Thyroid gland (tissue), 4 donors: ENCODE measurements at places on chromosomes 1 and 21.

GRCh38 chr21:29217818-29218291 is 80.9 kb upstream of the BACH1 start:
- no peak for DNase-seq

GRCh38 chr21:40421121-40421520 is 425.8 kb downstream of the DSCAM start:
- DNase-seq: no peak

- peak; percentile 11 for DNase-seq
These were observed 642 bp upstream of the ST3GAL3 start for GRCh38 chr1:43706598-43707189.

DNA sequence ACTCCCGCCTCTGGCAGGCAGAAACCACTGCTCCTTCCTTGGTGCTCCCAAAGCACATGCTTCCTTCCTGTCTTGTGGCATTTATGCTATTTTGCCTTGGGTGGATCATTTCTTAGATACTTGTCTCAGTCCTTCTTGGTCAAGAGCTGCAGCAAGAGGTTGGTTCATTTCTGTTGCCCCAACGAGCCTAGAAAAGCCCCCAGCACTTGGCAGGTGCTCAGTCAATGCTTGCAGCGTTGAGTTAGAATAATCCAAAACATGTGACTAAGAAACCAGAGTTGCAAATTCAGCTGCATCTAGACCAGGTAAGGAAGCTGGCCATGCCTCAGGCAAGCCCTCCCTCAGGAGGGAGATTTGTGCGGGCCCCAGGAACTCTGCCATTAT is 42.4 kb upstream of the TENT5C start:
- no peak for DNase-seq

DNA sequence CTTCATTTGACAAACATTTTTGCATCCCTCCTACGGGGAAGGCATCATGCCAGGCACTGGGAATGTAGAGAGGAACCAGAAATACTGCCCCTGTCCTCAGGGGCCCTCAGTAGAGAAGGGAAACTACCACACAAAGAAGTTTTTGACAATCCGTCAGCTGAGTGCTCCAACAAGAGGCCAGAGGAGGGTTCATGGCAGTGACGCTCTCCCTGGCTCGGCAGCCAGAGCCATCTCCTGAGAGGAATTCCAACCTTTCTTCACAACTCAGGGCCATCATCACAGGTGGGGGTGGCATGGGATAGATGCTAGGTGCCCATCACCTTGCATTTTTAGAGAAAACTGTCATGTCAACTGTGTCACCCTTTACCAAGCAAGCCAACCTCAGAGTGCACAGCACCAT is 154.1 kb downstream of the HIVEP3 start:
- peak; percentile 30 for DNase-seq

- no peak for DNase-seq
These were observed 231.7 kb upstream of the B3GALT2 start for GRCh38 chr1:193417945-193418744.

DNA sequence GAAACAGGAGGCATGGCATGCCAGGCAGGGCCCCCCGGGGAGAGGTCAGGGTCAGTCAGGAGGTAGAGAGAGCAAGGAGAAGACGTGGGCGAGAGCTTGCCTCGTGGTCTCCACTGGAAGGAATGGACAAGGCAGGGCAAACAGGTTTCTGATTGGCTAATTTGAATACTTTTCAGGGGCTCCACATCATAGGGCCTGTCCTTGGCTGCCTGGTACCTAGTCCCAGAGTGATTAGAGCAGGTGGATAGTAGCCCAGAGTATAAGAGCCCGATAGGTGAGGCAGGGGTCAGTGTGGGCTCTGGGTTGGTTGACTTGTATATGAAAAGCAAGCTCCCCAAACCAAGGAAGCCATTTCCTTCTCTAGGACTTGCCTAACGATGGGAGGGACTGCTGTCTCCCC is 178.6 kb downstream of the ZP4 start:
- DNase-seq: no peak

GRCh38 chr21:31145274-31145673 is 107.0 kb upstream of the KRTAP19-8 start:
- no peak for DNase-seq

GRCh38 chr21:42570841-42571387 is 57.3 kb downstream of the SLC37A1 start:
- DNase-seq: no peak

DNA sequence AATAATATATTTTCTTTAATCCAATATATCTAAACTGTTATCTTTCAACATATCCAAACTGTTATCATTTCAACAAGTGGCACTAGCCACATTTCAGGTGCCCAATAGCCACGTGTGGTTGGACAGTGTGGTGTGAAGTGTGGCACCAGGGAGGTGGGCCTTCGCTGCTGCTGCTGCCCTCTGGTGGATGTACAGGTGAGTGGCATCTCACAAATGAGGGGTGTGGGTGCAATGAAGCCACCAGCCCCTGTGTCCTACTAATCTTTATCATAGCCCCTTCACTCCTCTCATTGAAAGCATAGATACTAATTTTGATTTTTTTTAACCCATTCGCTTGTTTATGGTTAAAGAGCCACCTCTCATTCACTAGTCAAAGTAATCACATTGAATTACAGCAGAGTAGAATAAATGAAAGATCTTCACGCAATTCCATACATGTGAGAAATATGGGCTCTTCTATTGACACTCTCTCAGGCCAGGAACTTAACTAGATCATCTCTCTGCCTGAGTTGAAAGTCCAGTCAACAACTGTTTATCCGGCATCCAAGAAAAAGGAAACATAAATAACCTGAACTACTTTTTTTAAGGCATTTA is 499.2 kb downstream of the OMA1 start:
- DNase-seq: peak; percentile 27

GRCh38 chr1:20603504-20604464 is 14.9 kb downstream of the CDA start:
- DNase-seq: no peak

GRCh38 chr1:54537611-54538010 is 10.4 kb upstream of the ACOT11 start:
- no peak for DNase-seq

GRCh38 chr1:229907884-229908638 is 159.0 kb upstream of the GALNT2 start:
- no peak for DNase-seq

GRCh38 chr1:224080115-224080774 is 33.7 kb upstream of the FBXO28 start:
- no peak for DNase-seq

DNA sequence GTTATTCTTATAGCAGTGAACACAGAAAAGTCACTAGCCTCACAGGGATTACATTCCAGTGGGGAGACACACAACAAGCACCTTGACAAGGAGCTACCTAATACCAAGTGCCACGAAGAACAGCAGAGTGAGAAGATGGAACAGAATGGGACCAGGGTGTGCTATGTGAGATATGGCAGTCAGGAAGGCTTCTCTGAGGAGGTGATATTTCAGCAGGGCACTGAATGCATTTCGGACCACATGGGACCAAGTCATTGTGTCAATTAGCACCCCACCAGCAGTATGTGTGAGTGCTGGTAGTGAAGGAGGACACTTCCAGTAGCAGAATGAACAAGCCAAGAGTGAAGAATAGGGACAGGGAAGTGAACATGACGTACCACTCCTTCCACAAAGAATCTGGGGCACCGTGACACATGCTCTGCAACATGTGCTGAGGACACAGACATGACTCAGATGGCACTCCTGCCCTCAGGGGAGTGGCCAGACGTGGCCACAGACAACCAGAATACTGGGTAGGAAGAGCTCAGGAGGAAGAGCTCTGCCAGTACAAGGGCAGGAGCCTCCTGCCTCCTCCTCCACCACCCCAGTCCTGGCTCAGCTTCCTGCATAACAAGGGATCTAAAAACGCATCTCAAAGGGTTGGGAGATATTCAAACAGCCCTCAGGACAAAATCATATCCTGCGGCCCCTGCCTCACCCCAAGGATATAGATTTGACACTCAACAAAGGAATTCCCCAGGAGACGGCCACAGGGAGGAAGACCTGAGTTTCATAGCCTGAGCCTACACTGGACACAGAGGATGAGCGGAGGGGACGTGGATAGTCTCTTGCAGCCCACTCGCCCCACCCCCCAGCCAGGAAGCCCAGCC is 102.5 kb downstream of the TRABD2B start:
- DNase-seq: no peak

DNA sequence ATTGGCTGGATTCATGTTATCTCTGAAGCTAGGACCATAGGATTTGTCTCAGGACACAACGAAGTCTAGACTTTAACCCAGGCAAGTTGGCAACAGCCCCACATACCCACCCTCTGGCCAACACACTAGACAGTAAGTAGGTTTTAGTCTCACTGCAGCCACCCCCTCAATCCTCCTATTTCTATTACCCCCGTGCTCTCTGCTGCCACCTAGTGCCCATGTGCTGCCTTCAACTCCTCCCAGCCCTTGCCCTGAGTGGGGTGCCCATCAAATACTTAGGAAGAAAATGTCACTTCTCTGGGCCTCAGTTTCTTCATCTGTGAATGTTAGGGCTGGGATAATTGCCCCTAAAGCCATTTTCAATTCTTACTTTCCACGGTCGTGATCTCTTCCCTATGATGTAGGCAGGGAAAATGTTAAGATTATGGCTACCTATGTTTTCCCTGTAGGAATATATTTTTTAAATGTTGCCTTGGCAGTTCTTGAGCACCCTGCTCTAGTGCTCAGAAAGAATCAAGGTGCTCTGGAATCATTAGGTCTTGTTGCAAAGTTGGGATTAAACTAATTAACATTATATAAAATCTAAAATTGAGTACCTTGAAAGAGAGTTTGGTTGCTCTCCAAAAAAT is 213.0 kb downstream of the LMX1A start:
- no peak for DNase-seq

DNA sequence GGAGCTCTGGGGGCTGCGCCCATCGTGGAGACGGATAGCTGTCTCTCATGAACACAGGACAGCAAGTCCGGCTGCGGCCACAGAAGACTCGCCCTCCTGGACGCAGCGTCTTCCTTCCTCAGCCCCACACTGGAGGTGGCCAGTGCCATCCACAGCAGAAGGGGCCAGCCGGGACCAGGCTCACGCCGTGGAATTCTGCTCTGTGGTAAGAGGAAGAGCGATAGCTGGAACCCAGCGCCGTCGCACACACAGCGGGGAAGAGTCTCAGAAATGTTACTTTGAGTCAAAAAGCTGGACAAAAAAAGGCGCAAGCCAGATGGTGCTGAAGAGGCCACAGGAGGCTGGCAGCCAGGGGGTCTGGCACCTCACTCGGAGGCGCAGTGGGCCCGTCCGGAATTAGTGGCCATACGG is 113.9 kb upstream of the COL6A1 start:
- DNase-seq: no peak

DNA sequence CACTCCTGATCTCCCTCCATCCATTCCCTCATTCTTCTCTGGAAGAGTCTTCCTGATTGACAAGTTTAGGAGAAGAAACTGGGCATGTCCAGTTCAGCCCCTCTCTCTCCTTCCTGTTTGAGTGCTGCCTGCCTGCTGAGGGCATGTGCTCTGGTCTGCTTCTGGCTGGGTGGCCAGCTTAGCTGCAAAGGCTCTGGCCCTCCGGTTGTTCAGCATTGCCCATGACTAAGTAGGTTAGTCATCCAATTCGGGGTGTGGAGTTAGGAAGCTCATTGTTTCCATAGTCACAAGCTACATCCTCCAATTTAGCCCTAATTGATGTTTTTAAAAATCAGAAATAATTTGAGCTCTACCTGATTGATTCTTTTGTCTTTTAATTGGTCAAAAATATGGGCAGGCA is 25.6 kb upstream of the PLA2G2E start:
- DNase-seq: no peak

DNA sequence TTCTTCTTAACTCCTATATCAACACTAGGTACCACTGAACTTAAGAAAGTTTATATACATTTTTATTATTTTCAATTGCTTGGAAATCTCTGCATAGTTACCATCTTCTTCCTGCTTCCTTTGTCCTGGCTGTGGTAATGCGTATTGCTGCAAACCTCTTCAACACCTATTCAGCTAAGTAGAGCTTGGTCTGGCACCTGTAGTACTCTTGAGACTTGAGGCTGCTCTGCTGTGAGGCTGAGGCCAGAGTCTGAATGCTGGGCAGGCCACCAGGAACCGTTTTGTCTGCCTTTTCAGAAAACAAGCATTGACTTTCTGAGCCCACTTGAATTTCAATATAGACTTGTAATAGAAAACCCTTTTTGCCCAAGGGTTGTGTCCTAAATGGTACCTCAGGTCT is 52.0 kb upstream of the RGS2 start:
- DNase-seq: no peak

DNA sequence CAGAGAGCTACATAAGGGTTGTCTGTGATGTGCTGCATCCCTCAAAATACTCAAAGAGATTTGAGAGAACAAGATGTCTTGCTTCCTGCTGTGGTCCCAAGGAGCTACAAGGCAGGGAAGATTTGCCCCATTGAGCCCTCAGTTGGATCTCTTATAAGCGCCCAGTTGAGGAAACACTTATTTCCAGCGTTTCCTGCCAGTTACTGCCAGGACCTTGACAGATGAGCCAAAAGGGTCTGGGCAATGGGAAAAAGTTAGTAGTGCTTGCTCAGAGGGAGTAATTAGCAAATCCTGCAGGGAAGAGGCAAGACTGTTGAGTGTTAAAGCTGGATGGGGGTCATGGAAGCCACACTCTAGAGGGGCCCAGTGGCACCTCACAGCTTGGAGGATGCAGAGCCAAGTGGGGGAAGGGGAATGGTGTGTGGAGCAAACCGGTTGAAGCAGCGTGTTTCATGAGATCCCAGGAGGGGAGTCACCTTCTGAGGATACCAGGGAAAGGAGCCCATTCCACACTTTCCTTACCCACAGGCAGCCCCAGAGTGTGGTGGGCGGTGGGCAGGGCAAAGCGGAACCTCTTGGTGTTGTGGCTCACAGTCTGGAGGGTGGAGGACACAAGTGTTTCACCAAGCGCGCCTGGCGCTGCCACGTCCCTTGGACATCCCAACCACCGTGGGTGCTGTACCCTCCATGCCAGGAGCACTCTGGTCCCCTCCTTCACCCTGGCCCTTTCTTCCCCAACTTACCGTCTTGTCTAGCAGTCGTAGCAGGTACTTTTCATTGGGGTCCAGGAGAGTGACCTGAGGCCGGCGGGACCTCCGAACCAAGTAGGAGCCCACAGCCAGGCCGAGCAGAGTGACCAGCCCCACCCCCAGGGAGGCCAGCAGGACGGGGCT is 805 bp downstream of the CYB5R1 start:
- DNase-seq: no peak

DNA sequence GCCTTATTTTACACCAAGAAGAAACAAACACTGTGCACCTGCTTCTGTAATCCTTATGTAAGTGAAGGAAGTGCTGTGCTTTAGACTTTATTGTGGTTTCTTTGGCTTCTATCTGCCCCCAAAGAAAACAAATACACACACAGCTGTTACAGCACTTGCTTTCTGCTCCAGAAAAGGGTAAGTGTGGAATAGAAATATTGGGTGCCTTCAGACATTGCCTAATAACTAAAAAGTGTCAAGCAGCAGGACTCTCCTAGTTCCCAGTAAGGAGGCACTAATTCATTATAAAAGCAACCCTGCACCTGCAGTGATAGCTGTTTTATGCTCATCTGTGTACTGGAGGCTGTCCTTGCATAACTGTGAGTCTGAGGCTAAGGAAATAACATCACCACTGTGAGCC is 23.4 kb upstream of the PRRX1 start:
- no peak for DNase-seq

DNA sequence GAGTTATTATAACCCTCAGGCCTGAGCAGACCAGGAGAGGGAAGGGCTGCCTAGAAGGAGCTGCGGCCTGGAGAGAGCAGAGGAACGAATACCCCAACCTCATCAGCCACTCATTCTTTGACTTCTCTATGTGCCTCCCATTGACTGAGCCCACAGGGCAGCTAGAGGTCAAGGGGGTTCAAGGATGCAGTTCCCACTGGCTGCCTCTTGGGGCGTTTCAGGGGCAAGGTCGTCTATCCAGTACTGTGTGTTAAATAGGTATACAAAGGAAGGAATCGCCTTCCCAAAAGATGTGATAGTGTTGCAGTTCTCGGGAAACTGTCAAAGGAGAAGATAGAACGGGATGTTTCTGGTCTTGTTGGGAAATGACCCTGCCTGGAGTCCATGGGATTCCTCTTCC is 250.6 kb downstream of the PRDM2 start:
- no peak for DNase-seq
